ENCODE measurements at places on chromosomes 5 and 9. TPM values are rescaled to one million over a fixed set of nuclear protein-coding genes. Genes with fewer than 3 reads are reported as not detected.

DNA sequence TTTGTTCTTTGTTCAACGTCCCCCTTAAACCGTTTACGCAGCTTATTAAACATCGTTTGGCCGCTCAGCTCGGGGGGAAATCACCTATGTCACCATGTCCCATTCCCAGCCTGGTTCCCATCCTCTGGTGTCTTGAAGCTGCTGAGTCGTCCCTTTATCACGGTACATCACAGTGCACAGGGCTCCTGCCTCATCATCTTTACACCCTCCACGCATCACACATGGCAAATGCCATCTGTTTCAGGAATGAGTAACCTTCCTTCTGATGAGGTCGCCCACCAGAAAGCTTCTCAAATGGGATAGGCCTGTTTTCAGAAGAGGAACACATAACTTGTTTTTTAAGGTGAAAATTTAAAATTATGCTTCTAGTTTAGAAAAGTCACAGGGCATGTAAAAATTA, 7.9 kb upstream of the LHX6 start:
- peaks cover 6% of the 10 kb centered on the region for H3K36me3 ChIP-seq
- no peak overlapping the region for H3K4me3 ChIP-seq
- H3K4me1 ChIP-seq = no peaks in the 10 kb centered on the region
- no peaks in the 10 kb centered on the region for H3K27me3 ChIP-seq

The BARX1 gene
- not detected for total RNA-seq

The GRXCR2 gene
- not detected for total RNA-seq

The MSMP gene
- 18.8 TPM for total RNA-seq

The PGM5 gene
- total RNA-seq = 1.9 TPM

The EXOC3 gene
- 55.4 TPM for total RNA-seq

The ZNF618 gene
- total RNA-seq = 60.6 TPM

GRCh38 chr9:83440641-83441040, 97.6 kb downstream of the FRMD3 start:
- no peaks in the 10 kb centered on the region for H3K36me3 ChIP-seq
- H3K4me1 ChIP-seq = no peaks in the 10 kb centered on the region
- H3K27ac ChIP-seq = no peak overlapping the region
- H3K4me3 ChIP-seq = no peak overlapping the region

The CACNA1B gene
- total RNA-seq = 0.11 TPM

Measured in endothelial cell of umbilical vein (primary cell).